Activated naive CD4-positive, alpha-beta T cell treated with anti-CD3 and anti-CD28 coated beads, Interleukin-2, amount 10 ng/mL, durations not matched to agents 7 days and 5 days (primary cell): ENCODE measurements at places on chromosomes 13 and 19.

- peaks cover 39% of the 10 kb centered on the region for H3K27me3 ChIP-seq
- peak overlapping the region; percentile 75 for H3K27ac ChIP-seq
- H3K4me3 ChIP-seq: peak overlapping the region; percentile 78
- H3K4me1 ChIP-seq: peaks cover 35% of the 10 kb centered on the region
- no peaks in the 10 kb centered on the region for H3K36me3 ChIP-seq
- peak; percentile 53 for DNase-seq
These were observed 31.6 kb downstream of the CCNE1 start for GRCh38 chr19:29843180-29844051.

DNA sequence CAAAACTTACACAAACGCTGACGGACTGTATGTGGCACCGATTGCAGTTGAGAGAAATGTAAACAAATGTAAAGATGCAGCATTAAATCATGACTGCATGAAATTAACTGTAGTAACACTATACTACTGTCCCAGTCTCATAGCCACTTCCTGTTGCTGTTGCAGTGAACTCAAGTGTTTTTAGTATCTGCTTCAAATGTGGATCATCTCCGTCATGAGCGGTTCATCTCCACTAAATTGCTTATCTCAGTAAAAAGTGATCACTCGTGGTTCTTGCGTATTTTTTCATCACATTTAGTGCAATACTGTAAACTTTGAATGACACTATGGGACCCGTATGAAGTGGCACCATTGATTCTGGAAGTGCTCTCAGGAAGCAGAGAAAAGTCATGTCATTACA lies 60.3 kb upstream of the RNF113B start:
- no peaks in the 10 kb centered on the region for H3K36me3 ChIP-seq
- no peaks in the 10 kb centered on the region for H3K27me3 ChIP-seq
- H3K4me1 ChIP-seq: no peaks in the 10 kb centered on the region
- H3K4me3 ChIP-seq: no peak overlapping the region
- no peak overlapping the region for H3K27ac ChIP-seq

DNA sequence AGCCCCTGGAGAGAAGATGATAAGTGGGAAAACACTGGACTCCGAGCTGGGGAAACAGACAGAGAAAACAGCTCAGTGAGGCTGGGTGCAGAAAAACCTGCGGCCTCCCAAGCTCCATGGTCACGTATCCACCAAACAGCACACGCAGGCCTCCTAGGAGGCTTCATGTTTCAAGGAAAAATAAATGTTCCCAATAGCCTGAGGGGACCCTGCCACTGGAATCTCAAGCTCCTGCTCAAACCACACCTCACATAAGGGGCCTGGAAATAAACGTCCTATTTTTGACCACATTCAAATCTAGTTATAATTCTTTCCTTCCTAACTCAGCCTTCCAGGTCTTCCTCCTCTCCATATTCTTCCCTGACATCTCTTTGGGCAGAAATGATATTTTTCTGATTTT lies 225.7 kb downstream of the ABCC4 start:
- no peaks in the 10 kb centered on the region for H3K36me3 ChIP-seq
- DNase-seq: no peak
- H3K4me3 ChIP-seq: no peak overlapping the region
- no peaks in the 10 kb centered on the region for H3K4me1 ChIP-seq
- H3K27me3 ChIP-seq: no peaks in the 10 kb centered on the region
- H3K27ac ChIP-seq: no peak overlapping the region

GRCh38 chr19:7670790-7671189 lies 1.9 kb downstream of the RETN start:
- H3K4me3 ChIP-seq: peak overlapping the region; percentile 63
- no peak overlapping the region for H3K27ac ChIP-seq
- peaks cover 83% of the 10 kb centered on the region for H3K27me3 ChIP-seq
- H3K4me1 ChIP-seq: peaks cover 32% of the 10 kb centered on the region

GRCh38 chr13:34620074-34620850 lies 321.8 kb upstream of the NBEA start:
- H3K27ac ChIP-seq: no peak overlapping the region
- no peak for DNase-seq
- H3K36me3 ChIP-seq: no peaks in the 10 kb centered on the region
- H3K4me3 ChIP-seq: no peak overlapping the region
- H3K27me3 ChIP-seq: no peaks in the 10 kb centered on the region
- no peaks in the 10 kb centered on the region for H3K4me1 ChIP-seq

GRCh38 chr19:35232912-35233311 lies 4.4 kb upstream of the FAM187B start:
- no peak for DNase-seq
- no peak overlapping the region for H3K4me3 ChIP-seq
- H3K36me3 ChIP-seq: peaks cover 2% of the 10 kb centered on the region
- peaks cover 5% of the 10 kb centered on the region for H3K4me1 ChIP-seq

DNA sequence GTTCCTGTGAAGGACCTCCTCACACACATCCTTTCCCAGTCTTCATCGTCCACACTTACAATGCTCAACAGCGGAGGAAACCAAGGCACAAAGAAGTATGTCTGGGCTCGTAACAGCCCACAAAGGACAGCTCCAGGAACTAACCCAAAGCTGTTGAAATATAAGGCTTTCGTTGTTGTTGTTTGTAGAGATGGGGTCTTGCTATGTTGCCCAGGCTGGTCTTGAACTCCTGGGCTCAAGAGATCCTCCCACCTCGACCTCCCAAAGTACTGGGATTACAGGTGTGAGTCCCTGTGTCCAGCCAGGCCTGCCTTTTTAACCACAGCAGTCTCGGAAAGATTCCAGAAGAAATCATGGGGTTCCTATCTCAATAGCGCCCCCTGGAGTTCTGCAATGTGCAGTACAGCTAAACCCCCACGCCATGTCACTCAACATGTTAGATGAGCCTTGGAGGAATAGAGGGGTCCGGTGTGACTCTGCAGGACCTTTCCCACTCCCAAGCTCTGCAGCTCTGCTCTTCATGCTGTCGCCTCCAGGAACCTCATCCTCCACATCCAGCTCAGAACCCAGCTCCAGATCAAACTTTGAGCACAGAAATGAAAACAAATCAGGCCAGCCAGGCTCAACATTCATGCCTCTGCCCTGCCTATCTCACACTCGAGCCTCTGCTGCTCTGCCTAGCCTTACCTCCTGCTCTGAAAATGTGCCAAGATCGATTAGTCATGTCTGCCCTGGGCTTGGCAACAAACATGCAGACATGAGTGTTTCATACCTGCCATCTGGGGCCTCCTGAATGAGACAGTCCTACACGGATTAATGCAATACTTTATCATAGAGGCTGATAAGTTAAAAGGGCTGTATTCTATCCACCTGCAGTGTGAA lies 7.5 kb downstream of the PLA2G4C start:
- no peak overlapping the region for H3K27ac ChIP-seq
- H3K4me3 ChIP-seq: no peak overlapping the region
- no peaks in the 10 kb centered on the region for H3K36me3 ChIP-seq
- peak; percentile 59 for DNase-seq
- H3K27me3 ChIP-seq: no peaks in the 10 kb centered on the region
- peaks cover 5% of the 10 kb centered on the region for H3K4me1 ChIP-seq

DNA sequence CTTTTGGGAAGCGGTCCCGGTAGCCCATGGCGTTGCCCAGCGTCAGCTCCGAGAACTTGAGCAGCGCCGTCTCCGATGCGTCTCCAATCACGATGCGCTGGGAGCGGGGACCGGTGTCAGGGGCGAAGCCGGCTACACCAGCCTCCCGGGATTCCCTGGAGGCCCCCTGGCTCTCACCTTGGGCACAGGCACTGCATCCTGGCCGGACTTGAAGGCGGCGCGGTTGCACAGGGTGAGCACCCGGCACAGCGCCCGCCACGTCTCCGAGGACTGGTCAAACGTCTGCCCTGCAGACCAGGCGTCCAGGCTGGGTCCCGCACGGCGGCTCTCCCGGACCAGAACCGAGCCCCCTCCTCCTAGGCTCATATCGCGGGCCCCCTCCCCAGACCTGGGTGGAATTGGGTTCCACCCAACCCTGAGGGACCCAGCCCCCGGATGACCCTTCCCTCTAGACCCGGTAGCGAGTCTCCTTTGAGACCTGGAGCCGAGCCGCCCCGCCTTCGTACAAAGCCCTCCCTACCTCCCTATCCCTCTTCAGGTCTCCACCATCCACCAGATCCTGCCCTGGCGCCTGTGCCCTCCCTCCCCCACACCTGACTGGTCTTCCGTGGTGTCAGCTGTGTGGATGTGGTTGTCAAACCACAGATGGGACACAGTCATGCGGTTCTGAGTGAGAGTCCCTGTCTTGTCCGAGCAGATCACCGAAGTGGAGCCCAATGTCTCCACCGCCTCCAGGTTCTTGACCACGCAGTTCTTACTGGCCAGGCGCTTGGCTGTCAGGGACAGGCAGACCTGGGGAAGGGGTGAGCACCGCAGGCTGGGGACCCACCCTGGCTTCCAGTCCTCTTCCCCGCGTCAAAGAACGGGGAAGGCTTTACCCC lies 4.8 kb downstream of the ATP4A start:
- no peak for DNase-seq
- H3K36me3 ChIP-seq: no peaks in the 10 kb centered on the region
- peaks cover 81% of the 10 kb centered on the region for H3K27me3 ChIP-seq
- H3K4me1 ChIP-seq: peaks cover 12% of the 10 kb centered on the region

DNA sequence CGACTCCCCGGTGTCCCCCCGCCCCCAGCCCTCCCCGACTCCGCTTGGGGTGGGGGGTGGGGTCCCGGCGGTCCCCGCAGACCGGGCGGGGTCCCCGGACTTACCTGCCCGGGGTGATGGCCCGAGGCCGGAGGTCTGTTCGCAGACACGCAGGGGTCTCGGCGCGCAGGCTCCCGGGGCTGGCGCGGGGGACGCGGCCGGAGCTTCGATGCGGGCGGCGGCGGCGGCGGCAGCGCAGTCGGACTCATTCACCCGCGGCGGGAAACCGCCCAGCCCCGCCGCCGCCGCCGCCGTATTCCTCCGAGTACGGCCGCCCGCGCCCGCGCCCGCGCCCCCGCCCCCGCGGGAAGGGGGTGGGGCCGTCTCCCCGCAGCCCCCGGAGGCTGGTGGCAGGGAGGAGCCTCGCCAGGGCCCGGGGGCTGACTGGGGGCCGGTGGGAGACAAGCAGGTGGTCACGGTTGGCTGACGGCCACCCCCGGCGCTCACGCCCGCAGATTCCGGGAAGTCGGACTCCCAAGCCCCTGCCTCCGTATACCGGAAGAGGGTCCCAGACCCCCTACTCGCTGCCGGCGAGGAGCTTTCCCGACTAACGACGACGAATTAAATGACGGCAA lies at the start of gene C2CD4C:
Gene C2CD4C (minus strand): TSS at position 246 of the 614 bp plus-strand sequence. CDS start 786 bp downstream, outside the sequence.
- H3K4me3 ChIP-seq: peak within 1 kb of the TSS; percentile 48
- no peaks in the 10 kb centered on the region for H3K36me3 ChIP-seq
- H3K4me1 ChIP-seq: peaks cover 5% of the 10 kb centered on the region
- no peak for DNase-seq
- no peak within 1 kb of the TSS for H3K27ac ChIP-seq
- H3K27me3 ChIP-seq: peaks cover 42% of the 10 kb centered on the region

DNA sequence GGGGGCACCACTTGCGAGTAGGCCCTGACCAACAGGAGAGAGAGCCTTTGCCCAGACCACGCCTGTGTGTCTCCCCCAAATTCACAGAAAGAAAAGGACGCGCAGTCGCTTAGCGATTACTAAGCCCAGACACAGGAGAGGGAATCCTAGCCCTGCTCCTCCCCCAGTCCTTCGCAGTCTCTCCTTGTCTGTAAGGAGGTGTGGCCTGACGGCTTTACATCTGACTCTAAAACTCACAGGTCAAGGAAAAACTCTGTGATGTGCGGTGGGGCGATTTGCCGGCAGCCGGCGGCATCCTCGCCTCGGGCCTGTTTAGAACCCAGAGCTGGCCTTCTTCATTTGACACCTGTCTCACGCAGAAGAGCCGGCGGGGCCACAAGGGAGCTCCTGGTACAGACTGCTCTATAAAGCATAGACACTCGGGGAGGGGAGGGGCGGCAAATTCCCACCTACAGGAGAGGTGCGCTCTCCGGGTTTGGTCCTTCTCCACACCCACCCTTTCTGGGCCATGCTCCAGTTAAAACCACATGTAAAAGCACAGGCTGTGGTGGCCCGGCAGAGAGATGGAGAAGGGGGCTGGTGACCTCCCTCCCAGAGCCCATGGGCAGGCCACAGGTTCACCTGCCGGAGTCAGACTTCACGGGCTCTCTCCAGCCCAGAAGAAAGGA lies 17.8 kb downstream of the GPR12 start:
- H3K4me3 ChIP-seq: no peak overlapping the region
- DNase-seq: no peak
- H3K27me3 ChIP-seq: peaks cover 47% of the 10 kb centered on the region
- H3K27ac ChIP-seq: no peak overlapping the region
- no peaks in the 10 kb centered on the region for H3K4me1 ChIP-seq

GRCh38 chr19:58001895-58002369 lies 688 bp downstream of the ZNF606 start:
- peaks cover 30% of the 10 kb centered on the region for H3K4me1 ChIP-seq
- peak overlapping the region; percentile 88 for H3K27ac ChIP-seq
- H3K36me3 ChIP-seq: peaks cover 89% of the 10 kb centered on the region
- H3K4me3 ChIP-seq: peak overlapping the region; percentile 80

- no peak overlapping the region for H3K27ac ChIP-seq
These were observed 441.7 kb downstream of the IRS2 start for GRCh38 chr13:109344552-109345157.

DNA sequence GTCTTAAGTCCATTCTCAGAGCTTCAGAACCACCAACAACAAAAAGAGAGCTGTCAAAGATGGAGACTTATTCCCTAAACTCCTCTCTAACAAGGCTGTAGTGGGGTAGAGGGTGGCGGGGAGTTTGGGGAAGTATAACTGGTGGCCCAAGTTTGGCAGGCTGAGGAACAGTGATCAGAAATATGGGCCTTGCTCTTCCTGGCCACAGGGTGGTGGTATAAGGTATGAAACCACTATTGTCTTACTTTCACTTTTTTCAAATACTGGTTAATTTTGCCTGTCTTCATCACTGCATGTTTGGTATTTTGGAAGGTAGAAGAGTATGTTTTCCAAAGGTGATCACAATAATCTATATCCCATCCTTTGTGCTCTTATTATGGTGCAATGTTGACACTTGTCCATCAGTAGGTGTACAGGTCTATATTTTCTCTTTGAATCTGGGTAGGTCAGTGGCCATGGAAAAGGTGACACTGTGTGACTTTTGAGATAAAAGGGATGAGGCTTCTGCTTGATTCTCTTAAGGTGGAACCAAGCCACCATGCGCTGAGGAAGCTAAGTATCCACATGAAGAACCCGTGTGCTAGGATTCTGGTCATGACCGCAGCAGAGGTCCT lies 23.2 kb upstream of the GPC5 start:
- no peak overlapping the region for H3K4me3 ChIP-seq
- H3K4me1 ChIP-seq: peaks cover 10% of the 10 kb centered on the region
- peak; percentile 34 for DNase-seq
- no peak overlapping the region for H3K27ac ChIP-seq
- H3K27me3 ChIP-seq: peaks cover 4% of the 10 kb centered on the region

- peaks cover 12% of the 10 kb centered on the region for H3K27me3 ChIP-seq
- no peak overlapping the region for H3K4me3 ChIP-seq
- H3K4me1 ChIP-seq: peaks cover 4% of the 10 kb centered on the region
- no peaks in the 10 kb centered on the region for H3K36me3 ChIP-seq
- no peak overlapping the region for H3K27ac ChIP-seq
These were observed 59.3 kb downstream of the TSHZ3 start for GRCh38 chr19:31289976-31290375.

- H3K36me3 ChIP-seq: peaks cover 48% of the 10 kb centered on the region
- no peak overlapping the region for H3K4me3 ChIP-seq
- DNase-seq: no peak
- H3K4me1 ChIP-seq: peaks cover 29% of the 10 kb centered on the region
These were observed 56.4 kb downstream of the ZDHHC20 start for GRCh38 chr13:21402586-21403307.
